Keratinocyte (primary cell): ENCODE measurements at places on chromosomes 3 and 15.

DNA sequence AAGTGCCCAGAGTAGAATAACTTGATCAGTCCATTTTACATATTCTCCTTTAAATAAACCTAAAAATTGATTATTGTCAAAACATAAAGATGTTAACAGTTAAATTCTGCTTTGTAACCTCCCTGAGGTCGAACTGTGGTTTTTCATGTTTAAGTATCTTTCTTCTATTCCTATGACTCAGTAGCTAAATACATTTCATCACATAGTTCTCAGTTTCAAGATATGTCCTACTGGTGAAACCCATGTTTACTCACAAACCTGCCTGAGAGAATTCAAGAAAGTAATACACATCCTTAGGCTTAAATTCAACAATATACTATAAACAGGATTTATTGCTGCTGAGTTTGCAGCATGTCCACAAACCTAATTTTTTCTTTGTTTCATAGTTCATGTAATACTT, 692.9 kb downstream of the ZPLD1 start:
- DNase-seq: no peak

GRCh38 chr3:69339760-69340159, 46.1 kb downstream of the FRMD4B start:
- DNase-seq: no peak

DNA sequence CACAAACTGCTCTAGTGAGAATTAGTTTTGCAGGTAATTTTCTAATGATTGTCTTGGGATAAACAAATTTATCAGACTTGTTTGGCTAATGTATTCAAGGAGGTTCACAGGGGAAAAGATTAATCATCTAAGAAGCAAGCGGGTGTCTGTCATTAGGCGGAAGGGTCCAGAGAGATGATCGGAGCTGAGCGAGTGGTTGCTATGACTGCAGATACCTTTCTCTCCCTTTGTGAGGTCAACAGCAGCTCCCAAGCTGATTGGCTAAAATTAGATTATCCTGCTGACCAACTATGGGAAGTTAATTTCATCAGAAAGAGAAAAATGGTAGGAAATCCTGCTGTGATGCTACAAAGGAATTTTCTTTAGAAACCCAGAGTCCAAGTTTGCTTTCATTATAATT, 276.0 kb downstream of the SOX2 start:
- DNase-seq: no peak

DNA sequence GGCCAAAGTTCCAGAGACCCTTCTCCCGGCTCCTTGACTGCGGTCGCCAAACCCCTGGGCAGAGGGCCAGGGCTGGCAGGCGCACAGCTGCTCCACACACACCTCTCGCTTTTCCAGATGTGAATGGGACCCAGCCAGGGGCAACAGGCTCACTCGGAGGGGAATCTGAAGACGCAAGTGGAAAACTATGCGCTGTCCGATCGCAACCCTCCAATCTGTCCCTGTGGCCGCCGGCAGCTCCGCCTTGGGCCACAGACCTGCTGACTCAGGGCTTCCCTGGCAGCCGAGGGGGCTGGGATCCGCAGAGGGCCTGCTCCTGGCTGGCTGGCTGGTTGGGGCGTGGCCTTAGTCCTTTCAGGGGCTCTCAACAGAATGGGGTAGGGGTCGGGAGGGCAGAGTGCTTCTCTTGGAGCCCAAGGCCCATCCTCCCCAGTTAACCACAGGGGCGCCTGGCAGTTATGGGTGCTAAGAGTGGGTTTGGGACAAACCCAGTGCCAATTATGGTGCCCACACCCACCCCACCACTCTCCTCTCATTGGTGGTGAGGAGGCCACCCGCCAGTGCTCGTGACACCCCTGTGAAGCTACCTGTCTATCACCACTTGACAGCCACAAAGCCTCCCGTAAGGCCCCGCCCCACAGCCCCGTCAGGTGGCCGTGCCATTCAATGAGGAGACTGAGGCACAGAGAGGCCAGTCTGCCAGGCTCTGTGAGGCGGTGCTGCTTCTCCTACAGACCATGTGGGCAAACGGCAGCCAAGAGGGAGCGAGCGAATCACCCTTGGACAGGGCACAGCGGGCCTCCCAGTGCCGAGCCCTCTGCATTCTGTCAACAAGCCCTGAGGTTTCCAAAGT, 53.8 kb downstream of the IQSEC1 start:
- DNase-seq: no peak

GRCh38 chr15:87741350-87741749, 515.2 kb downstream of the NTRK3 start:
- DNase-seq: no peak

GRCh38 chr3:4397466-4397865, 69.6 kb downstream of the SUMF1 start:
- no peak for DNase-seq

GRCh38 chr3:189630767-189631372, 319 bp upstream of the TP63 start:
- no peak for DNase-seq

- DNase-seq: no peak
Observed at GRCh38 chr3:169305460-169305859, 358.1 kb downstream of the MECOM start.

GRCh38 chr3:110821586-110821985, 250.0 kb upstream of the NECTIN3 start:
- no peak for DNase-seq

DNA sequence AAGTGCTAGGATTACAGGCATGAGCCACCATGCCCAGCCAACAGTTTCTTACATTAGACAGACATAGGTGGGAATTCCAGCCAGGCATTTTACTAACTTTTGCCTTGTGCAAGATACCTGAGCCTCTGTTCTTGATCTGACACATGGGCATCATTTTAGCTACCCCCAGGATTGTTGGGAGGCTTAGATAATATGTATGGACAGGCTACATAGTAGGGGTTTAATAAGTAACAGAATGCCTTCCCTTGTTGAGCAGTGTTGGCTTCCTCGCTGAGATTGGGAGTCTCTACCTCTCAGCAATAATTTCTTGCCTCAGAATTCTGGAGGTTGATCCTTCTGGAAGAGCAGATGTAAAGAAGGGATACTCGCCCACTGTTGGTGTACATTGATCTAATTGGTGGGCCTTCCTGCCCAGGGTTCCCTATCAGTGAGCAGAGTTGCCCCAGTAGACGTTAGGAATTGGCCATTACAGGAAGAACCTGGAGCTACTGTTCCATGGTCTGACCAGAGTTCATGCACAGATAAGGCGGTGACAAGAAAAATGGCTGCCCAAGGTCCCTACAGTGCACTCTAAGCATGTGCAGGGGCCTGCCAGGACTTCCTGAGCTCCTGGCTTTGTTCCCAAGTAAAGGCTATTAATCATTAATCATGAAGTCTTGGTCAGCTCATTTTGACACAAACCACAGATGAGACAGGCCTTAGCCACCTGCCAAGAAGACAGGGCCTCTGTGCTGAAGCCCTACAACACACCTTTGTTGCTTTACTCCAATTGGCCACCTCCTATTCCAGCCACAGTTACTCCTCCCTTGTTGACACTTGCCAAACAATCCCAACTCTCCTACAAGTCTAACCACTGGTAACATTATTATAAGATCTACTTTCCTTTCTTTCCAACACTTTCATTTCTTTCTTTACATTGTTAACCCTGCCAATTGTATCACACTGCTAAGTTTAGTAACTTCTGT, 5.0 kb upstream of the IL17RE start:
- peak; percentile 77 for DNase-seq
